ENCODE measurements at places on chromosomes 12 and 14.

DNA sequence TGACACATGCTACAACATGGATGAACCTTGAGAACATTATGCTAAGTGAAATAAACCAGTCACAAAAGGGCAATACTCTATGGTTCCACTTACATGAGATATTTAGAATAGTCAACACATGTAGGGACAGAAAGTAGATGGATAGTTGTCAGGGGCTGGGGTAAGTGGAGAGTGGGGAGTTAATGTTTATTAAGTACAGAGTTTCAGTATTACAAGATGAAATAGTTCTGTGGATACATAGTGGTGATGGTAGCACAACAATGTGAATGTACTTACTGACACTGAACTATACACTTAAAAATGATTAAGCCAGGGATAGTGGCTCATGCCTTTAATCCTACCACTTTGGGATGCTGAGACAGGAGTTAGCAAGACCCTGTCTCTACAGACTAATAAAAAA is 8.7 kb downstream of the NUP107 start:
- no peak for DNase-seq

DNA sequence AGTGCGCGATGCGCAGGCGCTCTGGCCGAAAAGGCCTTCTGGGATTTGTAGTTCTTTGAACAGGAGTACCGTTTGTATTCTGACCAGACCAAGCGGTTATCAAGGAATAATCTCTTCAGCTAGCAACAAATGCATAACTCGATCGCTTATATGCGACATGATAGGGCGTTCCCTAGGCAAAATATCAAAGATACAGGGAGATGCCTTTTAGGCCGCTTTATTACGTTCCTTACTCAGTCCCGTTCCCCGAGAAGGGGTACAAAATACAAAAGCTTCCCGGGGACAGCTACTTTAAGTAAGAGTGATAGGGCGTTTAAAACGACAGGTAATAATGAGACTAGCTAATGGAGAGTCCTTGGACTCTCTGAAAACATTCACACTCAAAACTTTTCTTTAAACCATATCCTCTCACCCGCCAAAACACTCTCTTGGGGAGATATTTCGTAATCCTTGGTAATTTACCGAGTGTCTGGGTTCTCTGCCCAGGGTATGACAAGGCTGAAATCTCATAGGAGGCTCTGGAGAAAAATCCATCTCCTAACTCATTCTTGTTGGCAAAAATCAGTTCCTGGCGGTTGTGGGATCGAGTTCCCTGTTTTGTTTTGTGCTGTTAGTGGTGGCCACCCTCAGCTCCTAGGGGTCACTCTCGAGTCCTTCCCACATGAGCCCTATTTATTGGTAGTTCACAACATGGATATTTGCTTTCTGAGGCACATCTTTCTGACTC is 412 bp upstream of the SNW1 start:
- peak; percentile 11 for DNase-seq

GRCh38 chr12:96812153-96812552 is 94.9 kb upstream of the NEDD1 start:
- DNase-seq, result no peak

DNA sequence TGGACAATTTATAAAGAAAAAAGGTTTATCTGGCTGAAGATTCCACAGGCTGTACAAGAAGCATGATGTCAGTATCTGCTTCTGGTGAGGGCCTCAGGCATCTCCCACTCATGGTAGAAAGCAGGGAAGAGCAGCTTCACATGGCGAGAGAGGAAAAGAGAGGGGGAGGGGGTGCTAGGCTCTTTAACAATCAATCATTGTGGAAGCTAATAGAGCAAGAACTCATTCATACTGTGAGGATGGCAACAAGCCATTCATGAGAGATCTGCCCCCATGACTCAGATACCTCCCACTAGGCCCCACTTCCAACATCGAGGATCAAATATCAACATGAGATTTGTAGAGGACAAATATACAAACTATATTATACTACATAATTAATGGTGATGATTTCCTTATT is 361.9 kb upstream of the FAR2 start:
- no peak for DNase-seq

All from hepatocyte (in vitro differentiated cells).